ENCODE measurements at places on chromosomes 13 and 19. TPM values are rescaled to one million over a fixed set of nuclear protein-coding genes. Genes with fewer than 3 reads are reported as not detected.

GPR32 gene
- not detected for total RNA-seq

SHISA7 gene
- not detected for total RNA-seq

DAND5 gene
- total RNA-seq, result not detected

NFIX gene
- total RNA-seq, result 5.5 TPM

CRX gene
- total RNA-seq, result not detected

ATP4B gene
- total RNA-seq, result not detected

DHDH gene
- not detected for total RNA-seq

SHD gene
- total RNA-seq, result not detected

ZSCAN4 gene
- total RNA-seq, result not detected

FAM98C gene
- total RNA-seq, result 7.8 TPM

TMEM38A gene
- total RNA-seq, result 2.6 TPM

CEBPA gene
- under 0.01 TPM for total RNA-seq

ZIK1 gene
- total RNA-seq, result 1.6 TPM

FGF21 gene
- total RNA-seq, result not detected

FCER2 gene
- not detected for total RNA-seq

C13orf46 gene
- total RNA-seq, result under 0.01 TPM

KLK2 gene
- total RNA-seq, result not detected

GPR4 gene
- total RNA-seq, result 1.5 TPM

TEX26 gene
- not detected for total RNA-seq

CBY2 gene
- not detected for total RNA-seq

ZNF569 gene
- total RNA-seq, result 5.8 TPM

IZUMO1 gene
- total RNA-seq, result 0.32 TPM

PSG2 gene
- not detected for total RNA-seq
